ENCODE measurements at places on chromosomes 3 and 15.

DNA sequence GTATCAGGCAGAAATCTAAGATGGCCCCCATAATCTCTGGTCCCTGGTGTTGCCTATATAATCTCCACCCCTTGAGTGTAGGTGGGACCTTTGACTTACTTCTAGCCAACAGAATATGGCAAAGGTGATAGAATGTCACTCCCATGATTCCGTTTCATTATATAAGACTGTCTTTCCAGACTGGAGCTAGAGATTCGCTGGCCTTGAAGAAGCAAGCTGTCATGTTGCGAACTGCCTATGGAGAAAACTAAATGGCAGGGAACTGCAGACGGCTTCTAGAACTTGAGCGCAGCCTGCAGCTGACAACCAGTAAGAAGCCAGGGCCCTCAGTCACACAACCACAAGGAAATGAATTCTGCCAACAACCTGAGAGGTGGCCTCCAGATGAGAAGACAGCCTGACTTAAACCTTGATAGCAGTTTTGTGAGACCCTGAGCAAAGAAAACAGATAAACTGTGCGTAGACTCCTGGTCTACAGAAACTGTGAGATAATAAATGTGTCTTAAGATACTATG, 2.2 kb upstream of the KPNA1 start:
- no peak for DNase-seq

DNA sequence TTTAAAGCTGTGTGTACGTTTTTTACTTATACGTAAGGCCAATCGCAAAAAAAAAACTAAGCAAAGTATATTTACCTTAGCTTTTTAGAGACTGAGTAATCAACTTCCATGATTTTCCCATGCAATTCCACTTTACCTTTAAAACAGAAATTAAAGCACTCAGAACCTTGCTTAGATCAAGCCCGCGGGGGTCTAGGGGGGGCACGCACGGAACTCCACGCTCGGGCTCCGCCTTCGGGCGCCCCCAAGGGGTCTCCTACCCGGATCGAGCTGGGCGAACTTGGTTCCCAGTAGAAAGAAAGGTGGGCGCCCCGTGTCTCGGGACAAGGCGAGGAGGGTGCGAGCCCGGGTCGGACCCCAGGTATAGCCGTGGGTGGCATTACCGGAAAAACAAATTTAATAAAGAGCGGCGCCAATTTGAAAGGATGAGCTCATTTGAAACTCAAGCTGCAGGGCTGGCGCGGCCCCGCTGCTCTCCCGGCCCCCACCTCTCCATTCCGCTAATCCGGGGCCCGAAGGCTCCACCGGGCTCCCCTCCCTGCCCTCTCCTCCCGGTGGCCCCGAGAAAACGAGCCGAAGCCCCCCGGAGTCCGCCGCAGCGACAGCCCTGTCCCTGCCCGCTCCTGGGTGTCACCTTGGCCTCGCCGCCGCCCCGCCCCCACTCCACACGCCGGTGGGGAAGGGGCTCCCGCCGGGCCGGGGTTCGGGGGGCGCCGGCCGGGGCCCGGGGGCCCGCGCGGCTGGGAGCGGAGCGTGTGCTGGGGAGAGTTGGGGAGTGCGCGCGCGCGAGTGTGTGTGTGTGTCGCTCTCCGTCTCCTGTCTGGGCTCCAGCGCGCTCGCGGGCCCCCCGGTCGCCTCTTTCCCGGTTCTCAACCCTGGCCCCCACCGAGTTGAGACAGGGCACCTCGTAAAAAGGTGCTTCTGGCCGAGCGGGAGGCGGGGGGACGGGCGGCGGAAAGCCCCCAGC, 1.5 kb downstream of the IGF2BP2 start:
- no peak for DNase-seq

GRCh38 chr15:51726302-51727073, 11.0 kb downstream of the LYSMD2 start:
- DNase-seq: peak; percentile 67

DNA sequence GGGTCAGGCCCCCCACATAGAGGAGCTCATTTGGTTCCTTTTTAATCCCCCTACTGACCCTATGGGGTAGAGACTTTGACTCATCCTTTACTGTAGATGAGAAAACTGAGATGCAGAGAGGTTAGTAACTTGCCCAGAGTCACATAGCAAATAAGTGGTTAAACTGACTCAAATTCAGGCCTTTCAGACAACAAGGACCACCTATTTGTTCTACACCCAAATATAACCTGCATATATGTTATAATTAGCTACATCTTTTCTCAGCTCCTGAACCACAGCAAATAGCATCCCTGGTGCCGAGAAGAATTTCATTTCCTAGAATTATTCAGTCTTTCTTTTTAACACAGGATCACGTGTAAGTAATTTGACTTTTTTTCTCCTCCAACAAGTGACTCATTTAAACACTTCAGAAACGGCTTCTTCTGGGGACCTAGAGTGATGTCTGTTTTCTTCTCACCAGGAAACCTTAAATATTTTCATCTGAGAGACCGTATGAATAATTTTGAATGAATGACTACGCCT, 57.4 kb downstream of the MGLL start:
- no peak for DNase-seq

DNA sequence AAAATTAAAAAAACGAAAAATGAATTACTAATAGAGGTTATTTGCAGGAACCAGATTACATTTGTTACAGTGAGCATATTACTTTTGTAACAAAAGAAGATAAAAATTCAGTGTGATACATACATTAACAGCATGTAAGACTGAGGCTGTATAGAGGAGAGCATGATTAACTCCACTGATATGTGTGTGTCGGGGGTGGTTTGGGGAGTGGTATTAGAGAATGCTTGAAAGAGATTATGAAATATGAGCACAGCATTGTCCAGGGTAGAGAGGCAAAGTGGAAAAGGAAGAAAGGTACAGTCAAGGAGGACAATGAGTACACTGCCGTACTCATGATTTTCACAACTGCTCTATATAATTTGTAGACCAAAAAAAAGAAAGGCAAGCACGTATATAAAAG, 62.9 kb upstream of the LRRFIP2 start:
- DNase-seq: no peak

DNA sequence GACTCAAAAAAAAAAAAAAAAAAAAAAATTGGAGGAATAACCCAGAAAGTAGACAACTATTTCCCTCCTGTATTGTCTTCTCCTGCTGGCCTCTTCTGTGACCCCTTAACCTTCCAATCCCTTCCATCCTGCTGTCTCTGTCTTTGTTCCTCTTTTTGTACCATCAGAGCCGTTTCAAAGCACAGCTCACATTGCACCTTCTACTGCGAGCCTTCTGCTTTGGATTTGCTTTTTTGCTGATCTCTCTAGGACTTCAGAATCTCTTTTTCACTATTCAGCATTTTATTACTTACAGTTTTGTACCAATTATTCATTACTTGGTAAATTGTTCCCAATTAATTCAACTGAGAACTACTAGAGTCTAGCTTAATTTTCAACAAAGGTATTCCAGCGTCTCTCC, 284.0 kb upstream of the TBL1XR1 start:
- no peak for DNase-seq

DNA sequence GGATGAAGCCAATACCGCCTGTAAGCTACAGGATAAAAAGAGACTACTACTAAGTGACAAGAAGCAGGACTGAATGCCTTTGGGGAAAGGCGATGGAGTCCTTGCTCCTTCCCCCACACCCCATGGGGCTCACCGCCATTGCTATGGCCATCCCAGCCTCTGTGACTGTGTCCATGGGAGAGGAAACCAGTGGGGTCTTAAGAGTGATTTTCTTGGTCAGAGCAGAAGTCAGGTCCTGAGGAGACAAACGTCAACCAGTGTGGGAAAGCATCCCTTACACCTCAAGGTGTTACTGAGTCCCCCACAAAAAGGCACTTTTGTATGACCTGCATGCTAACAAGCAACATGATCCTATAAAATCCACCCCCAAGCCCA, 913 bp downstream of the IMPDH2 start:
- no peak for DNase-seq

- no peak for DNase-seq
These were observed 31.7 kb upstream of the PRR23E start for GRCh38 chr3:127161236-127161635.

DNA sequence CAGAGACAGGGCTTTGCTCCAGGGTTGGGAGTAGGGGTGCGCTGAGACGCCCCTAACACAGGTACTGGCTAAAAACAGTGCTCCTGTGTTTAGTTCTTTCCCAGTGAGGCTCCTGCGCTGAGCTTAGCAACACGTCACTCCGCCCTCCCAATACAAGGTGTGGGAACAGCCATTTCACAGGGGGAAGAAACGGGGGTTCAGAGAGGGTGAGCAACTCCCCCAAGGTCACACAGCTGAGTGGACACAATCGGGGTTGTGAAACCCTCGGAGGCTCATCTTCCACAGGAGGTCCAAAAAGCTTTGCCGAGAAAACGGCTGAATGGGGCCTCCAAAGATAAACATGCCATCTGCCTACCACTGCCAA, 628 bp downstream of the PRRT3 start:
- no peak for DNase-seq

DNA sequence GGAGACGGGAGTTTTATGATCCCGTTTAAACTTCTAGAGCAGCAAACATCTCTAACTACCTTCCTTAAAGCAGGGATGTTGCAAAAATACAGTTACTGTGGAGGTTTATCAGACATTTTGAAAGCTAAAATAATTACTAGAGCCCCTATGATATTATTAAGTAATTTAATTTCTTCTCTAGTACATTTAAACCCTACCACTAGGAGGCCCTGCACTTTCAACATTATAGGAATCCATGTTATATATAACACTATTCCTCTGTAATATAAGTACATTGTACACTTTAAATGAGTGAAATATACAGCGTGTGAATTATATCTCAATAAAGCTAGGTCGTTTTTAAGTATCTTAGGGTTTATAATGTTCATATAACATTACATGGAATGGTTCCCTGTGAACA, 11.5 kb downstream of the SETMAR start:
- DNase-seq: no peak

GRCh38 chr15:41115161-41115651, 874 bp downstream of the INO80 start:
- DNase-seq: no peak

DNA sequence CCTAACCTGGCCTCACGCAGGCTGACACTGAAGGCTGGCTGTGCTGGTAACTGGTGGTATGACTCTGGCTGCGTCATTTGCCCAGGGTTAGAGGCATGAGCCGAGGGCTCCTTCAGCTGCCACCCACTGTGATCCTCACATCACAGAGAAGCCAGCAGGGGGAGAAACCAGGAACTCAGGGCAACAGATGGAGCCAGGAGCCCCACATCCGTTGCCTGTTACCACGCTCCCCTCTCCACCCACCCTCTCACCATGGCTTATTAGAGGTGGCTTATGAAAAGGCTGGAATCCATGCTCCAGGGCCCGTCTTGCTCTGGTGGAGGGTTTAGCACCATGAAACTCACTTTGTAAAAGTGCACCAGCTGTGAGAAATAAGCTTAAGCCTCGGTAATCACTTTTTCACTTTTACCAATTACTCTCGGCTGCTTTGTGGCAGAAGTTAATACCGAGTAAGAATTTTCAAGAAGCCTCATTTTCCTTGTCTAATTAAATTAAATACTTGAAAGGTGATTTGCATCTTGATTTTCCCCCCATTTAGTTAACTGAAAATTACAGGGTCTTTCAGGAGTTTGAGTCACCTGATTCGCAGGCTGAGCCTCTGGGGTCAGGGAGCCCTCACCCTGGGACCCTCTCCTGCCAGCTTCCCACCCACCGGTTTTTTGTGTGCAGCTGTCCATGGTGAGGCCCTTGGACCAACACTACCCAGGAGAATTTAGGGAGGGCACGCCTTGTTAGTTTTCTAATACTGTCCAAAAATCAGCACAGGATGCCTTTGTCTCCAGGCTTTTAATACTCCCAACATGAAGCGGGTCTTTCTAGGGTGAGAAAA, 60.9 kb downstream of the ASB7 start:
- no peak for DNase-seq

GRCh38 chr15:67809866-67810265, 15.4 kb upstream of the SKOR1 start:
- DNase-seq: no peak

DNA sequence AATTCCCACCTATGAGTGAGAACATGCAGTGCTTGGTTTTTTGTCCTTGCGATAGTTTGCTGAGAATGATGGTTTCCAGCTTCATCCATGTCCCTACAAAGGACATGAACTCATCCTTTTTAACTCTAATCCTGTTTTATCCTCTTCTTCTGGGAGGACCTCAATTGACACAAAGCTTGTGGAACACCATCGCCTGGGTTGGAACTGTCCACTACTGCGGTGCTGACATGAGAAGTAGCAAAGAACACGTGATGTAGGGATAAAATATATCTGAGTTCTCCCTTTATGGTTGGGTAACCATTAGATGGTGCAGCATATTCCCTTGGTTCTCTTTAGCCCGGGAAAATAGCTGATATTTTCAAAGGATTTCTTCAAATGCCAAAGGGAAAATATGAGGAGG, 105.3 kb upstream of the TOPAZ1 start:
- no peak for DNase-seq

All from NCI-H187 treated with DMSO at 0.1 percent for 48 hours (cell line).